ENCODE measurements at places on chromosomes 6 and 20. TPM values are rescaled to one million over a fixed set of nuclear protein-coding genes. Genes with fewer than 3 reads are reported as not detected.
A peak's percentile ranks its signal among the peaks of the same experiment; 100 is the strongest.

BMP6 gene
- 0.74 TPM for total RNA-seq

DNA sequence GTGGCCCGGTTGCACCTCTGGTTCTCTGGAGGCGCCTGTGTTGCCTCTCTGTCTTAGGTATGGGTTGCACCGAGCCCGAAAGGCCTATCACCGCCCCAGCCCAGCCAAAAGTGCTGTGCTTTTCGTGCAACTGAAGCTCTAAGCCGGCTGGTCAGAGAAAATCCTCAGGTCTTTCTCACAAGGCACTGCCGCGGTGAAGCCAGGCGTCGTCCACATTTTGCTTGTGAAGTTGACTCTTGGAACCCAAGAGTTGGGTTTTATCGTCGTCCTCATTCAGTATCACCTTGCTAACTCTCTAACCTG is 726 bp upstream of the EMILIN3 start:
- no peak for DNase-seq

DNA sequence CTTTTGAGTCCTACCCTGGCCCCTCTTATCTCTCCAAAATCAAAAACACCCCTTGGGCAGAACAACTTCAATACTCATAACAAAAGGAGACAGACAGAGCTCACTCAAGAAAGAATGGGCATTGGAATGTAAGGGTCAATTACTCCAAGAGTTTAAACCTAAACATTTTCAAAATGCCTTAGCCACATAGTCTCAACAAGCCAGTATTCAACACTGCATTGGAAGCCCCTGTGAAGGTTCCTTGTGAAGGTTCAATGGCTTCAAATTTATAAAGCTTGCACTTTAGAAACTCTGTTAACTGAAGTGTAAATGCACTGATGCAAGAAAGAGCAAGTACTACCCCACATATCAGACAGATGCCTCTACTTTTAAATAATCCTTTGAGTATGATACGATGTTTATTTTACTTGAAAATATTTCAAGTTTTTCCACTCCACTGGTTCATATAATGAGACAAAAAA is 139.1 kb upstream of the LAMP5 start:
- DNase-seq, result no peak

DNA sequence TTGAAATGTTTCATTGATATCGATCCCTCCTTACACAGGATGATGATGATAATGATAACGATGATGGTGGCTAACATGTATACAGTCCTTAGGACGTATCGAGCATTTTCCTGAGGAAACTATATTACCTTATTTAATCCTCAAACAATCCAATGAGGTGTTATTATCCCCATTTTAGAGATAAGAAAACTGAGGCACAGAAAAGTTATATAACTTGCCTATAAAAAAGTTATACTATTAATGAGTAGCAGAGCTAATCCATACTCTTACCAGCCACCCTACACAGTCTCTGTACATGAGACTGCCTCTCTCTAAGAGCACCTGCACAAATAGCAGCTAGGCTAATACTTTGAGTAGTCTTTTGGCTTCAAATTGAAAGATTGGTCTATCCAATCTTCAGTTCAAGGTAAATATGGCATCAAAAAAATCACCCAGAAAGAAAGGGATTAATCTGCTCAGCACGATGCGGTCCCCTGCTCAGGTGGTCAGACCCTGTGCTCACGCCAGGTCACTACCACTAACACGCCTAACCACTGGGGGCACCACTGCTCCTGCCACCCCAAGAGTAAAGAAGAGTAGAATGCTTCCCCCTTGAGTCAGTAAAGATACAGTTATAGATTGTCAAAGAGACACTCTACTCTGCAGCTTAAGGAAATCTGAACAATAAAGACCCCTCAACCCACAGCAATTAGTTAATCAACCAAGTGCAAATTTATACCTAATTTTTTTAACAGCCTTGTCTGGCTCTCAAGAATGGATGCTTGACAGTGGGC is 15.0 kb downstream of the GABBR1 start:
- no peak for DNase-seq

DNA sequence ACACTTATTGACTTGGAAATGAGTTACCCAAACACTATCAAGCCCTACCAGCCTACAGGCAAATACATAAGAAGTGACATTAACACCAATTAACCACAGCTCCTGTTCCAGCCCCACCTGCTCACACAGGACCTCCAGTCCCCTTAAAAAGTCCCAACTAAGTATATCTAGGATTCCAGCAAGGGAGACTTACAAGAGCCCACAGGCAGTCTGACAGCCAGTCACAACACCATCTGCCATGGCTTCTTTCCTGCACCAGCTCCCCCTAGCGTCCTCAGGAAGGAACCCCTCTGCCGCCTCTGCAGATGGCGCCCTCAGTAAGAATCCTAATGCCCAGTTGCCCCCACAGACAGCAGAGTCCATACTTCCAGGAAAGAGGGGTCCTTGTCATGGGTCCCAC is 122.1 kb downstream of the HIVEP2 start:
- DNase-seq, result no peak

DNA sequence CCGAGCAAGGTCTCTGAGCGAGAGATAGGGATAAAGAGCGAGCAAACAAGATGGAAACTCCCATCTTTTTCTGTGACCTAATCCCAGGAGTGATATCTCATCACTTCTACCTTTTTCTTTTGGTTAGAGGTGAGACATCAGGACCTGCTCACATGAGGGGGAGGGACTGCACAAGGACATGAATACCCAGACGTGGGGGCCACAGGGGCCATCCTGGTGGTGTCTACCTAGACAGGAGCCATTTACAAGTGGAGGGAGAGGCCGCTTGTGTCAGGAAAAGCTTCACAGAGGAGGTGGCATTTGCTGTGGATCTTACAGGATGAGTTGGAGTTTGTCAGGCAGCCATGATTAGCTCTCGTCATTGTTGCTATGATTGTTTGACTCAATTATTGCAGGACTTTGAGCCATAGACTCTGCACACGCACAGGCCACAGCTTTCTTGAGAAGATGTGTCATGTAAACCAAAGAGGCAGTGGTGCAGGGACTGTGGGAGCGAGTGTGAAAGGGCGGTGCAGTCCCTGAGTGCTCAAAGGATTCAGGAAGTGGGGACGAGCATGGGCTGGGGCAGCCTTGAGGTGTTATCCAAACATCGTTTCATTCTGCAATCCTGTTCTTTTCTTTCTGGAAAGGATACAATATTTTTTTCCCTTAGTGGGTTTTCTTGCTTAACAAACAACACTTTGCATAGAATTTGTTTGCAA is 7.7 kb downstream of the NPEPL1 start:
- no peak for DNase-seq

- DNase-seq, result peak; percentile 88
Observed at GRCh38 chr20:31719644-31720485, 2.8 kb downstream of the BCL2L1 start.

DUSP15 gene
- 1.9 TPM for total RNA-seq

DNA sequence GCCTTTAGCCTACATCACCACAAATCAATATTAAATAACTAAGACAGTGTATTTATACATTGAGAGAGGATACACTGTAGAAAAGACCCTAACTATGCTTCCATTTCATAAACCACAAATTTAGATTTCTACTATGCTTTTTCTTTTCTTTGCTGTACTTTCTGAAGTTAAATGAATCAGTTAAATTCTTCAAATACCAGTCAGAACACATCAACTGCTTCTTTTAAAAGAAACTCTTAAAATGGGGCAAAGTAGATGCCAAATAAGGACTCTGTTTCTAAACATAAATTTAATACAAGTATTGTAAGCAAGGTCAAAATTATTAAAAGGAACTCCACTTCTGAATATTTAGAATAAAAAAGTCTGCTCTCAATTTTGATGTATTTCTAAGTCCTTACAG is 76.9 kb downstream of the GMDS start:
- DNase-seq, result no peak

AGER gene
- total RNA-seq, result 1.4 TPM

PTCRA gene
- not detected for total RNA-seq

RSPH4A gene
- total RNA-seq, result not detected

- no peak for DNase-seq
Observed at GRCh38 chr6:105779110-105779509, 307.0 kb upstream of the PRDM1 start.

DNA sequence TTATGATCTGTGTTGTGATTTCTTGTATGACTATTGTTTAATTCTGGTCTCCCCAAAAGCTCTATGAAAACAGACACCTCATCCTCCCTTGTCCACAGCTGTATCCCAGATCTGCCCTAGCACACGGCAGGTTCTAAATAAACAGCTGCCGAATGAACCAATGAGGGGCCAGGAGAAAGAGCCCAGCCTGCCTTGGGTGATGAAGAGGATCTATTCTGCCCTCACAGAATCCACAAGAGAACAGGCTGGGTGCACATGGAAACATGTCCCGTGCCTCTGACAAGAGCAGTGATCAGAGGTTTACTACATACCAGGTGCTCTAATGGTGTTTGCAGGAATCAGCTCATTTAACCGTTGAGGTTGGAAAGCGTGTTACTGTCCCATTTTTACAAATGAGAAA is 15.6 kb upstream of the TLDC2 start:
- DNase-seq, result no peak

GRCh38 chr6:170434117-170434820 is 118.8 kb downstream of the PSMB1 start:
- DNase-seq, result no peak

PAK5 gene
- total RNA-seq, result not detected

WFDC10B gene
- not detected for total RNA-seq

DNA sequence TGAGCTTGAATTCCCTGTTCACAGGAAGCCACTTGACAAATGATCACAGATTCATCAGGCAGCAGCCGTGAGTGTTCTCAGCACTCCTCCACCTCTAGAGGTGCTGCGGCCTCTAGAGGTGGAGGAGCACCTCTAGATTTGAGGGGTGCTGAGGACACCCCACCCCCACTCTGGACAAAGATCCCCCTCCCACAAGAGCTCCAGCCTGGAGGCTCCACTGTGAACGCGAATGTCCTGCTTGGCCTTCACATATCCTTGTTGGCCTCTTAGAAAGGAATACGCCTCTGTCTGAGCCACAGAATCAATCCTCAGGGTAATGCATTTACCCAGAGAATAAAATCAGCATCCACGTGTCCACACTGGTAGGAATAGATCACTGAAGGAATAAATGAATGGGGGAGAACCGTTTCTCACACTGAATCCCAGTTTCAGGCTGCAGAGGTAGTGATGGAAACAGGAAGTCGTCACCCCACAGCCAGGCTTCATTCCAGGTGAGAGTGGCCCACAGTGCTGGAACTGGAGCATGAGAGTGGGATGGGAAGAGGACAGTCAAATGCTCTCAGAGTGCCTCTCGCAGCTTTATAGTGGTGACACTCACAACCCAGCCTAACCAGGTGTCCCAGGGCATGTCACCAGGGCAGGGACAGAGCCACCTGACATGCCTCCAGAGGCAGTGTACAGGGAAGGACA is 16.6 kb downstream of the NPEPL1 start:
- DNase-seq, result no peak

FOXQ1 gene
- total RNA-seq, result 0.56 TPM

DNA sequence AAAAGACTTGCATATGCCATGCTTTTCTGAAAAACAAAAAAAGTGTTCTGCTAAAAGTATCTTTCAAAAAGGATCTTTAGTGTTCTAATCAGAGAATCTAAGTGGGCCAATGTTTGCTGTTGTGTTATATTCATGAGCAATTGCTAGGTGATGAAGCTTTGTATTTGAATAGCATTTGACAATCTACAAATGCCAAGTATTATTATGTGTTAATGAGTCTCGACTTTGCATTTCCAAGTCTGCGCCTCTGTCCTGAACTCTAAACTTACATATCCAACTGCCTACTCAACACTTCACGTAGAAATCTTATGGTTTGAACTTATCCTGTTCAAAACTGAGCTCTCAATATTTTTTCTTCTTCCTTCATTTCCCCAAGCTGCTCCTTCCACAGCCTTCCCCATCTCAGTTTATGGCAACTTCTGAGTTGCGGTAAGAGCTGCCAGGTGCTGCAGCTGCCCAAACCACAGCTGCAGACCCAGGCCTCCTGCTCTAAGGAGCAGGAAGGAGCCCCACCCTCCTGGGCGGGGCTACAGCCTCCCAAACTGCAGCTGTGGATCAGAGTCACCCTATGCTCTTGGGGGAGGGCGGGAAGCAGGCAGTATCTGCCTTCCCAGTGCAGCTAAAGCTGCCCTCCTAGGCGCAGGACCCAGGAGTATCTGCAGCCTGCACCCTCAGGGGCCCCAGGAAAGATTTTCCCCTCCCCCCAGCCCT is 16.7 kb upstream of the MAK start:
- DNase-seq, result peak; percentile 14

- DNase-seq, result no peak
Observed at GRCh38 chr6:27176096-27176495, 71.4 kb upstream of the PRSS16 start.

Measured in MG63 (cell line).